Activated T-helper 9 cell treated with anti-CD3 and anti-CD28 coated beads, Interleukin-2, amount 50 U/mL, for 16 hours (primary cell): ENCODE measurements at places on chromosomes 4 and X.

DNA sequence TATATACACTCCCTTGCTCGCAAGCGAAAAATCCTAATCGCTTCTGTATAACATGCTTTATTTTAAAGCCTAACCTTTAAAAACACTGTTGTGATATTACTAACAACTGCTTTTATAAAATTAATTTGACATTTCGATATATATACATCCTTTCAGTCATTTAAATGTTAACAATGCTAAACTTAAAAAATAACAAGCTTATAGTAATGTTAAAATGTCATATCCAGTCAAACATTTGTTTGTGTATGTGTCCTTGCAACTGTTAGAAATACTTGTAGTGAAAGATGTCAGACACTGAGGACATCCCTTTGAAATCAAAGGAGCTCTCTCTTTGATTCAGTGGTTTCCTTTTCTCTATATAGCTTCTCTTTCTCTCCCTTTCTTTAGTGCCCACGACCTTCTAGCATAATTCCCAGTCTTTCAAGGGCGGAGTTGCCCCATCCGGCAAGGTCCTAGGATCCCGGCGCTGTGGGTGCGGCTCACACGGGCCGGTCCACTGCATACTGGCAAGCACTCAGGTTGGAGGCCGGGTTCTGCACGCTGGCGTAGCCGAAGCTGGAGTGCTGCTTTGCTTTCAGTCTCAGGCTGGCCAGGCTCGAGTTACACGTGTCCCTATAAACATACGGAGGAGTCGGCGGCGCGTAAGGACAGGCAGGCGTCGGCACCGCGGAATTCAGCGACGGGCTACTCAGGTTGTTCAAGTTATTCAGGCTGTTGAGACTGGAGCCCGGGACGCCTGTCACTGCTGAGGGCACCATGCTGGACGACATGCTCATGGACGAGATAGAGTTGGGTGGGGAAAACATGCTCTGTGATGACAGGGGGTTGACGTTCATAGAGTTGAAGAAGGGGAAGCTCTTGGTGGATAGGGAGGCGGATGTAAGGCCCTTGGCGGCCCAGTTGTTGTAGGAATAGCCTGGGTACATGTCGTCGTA is 5.0 kb downstream of the PITX2 start:
- no peak for DNase-seq

DNA sequence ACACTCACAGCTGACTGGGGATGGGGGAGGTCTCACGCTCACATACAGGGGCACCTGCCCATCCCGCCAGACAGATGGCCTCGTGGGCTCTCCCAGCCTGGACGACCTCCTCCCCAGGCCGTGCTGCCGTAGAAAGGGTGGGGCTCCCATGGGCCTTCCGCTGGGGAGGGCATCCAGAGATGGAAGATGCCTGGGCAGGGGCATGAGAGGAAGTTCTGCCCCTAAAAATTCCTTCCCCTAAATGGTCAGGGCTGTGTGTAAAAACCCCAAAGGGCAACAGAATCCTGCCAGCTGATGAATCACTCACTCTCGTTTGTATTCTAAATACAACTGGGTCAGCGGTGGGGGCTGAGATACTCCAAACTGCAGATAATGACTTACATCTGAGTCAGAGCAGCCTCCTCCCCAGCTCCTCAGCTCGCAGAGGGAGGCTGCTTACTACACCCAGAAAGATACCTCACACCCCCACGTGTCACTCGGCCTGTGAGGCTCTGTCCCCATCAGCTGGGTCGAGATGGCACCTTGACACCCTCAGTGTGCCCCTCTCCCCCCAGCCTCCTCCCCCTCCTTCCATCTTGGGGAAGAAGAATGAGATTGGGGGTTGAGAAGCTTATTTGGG is 10.1 kb downstream of the WDR1 start:
- DNase-seq, result peak; percentile 71

GRCh38 chr4:100581337-100581736 is 63.5 kb upstream of the EMCN start:
- no peak for DNase-seq

DNA sequence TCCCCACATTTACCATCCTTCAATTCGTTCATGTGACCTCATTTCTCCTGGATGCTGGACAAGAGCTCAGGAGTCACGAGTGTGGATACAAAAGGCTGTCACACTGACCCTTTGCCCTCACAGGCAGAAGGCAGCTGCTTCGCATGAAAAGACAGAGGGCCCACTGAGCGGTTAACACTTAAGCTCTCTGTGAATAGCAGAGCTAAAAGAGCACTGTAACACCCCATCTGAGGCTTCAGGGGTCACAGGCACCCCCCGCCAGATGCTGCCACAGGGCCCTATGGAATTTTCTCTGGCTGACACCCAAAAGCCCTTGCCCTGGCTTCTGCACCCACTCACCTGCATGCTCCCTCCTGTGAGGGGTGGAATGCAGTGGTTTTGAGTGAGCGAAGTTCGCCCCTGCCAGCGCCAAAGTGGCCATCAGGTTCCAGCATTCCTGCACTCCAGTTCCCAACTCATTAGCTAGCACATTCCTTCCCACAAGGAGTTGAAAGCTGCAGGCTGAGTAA is 360.9 kb downstream of the PPP3CA start:
- DNase-seq, result no peak

- DNase-seq, result no peak
Observed at GRCh38 chrX:30851449-30851848, 37.6 kb downstream of the TAB3 start.

GRCh38 chr4:102344520-102344953 is 745 bp downstream of the SLC39A8 start:
- peak; percentile 62 for DNase-seq

- DNase-seq, result no peak
Observed at GRCh38 chr4:141899103-141899502, 262.7 kb downstream of the IL15 start.

GRCh38 chr4:52822583-52822971 is 39.5 kb upstream of the RASL11B start:
- DNase-seq, result no peak

GRCh38 chr4:66372706-66373105 is 702.4 kb upstream of the EPHA5 start:
- no peak for DNase-seq

GRCh38 chrX:116607776-116608175 is 145.0 kb upstream of the CT83 start:
- no peak for DNase-seq

- no peak for DNase-seq
Observed at GRCh38 chr4:125432078-125432477, 117.3 kb downstream of the FAT4 start.

GRCh38 chr4:24768006-24768405 is 27.4 kb upstream of the SOD3 start:
- no peak for DNase-seq

DNA sequence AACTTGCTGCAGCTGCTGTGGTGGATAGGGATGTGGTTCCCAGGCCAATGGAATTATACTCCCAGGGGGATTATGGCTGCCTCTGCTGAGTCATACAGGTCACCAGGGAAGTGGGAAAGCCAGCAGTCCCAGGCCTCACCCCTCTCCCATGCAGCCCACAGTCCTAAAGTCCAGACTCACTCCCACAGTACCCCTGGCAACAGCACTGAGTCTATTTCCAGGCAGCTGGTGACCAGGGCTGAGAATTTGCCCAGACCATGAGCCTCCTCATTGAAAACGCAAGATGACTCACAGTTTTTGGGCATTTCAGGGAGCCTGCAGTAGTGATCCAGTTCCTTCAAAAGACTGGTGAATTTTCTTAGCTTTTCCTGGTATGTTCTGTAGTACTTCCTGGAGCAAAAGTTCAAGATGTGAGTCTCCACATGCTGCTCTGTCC is 137.6 kb downstream of the NPNT start:
- no peak for DNase-seq

GRCh38 chrX:68832516-68833447 is 4.0 kb downstream of the EFNB1 start:
- no peak for DNase-seq

DNA sequence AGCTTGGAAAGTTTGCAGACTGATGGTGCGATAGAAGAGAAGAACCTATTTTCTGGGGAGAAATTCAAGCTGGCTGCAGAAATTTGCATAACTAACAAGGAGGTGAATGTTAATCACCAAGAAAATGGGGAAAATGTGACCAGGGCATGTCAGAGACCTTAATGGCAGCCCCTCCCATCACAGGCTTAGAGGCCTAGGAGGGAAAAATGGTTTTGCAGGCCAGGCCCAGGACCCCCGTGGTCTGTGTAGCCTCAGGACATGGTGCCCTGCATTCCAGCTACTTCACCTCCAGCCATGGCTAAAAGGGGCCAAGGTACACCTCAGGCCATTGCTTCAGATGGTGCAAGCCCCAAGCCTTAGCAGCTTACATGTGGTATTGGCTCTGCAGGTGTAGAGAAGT is 207.1 kb upstream of the CXorf66 start:
- no peak for DNase-seq

DNA sequence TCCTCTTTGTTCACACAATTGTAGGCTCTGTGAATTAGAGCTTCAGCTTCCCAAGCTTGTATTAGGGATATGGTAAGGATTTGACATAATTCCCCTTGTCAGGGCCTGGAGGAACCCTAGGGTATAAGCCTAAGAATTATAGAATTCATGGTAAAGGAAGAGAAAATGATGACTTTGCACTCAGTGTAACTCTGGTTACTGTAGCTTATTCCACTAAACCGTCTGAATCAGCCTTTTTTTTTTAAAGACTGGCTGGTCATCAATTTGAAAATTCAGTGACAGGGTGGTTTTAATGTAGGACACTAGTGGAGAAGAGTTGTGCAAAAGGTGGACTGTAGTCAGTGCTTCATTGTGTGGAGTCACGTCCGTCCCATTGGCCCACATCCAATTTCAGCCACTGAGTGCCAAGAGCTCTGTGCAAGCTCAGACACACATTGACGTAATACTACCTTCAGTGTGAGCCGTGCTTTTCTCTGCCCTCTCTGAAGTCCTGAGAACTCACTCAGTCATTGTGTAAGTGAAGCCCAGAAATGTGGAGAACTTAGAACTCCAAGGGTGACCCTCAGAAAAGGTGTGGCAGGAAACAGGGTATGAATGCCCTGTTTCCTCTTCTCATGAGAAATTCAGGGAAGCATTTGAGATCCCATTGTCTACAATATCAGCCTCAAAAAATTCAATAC is 449.8 kb downstream of the C4orf33 start:
- DNase-seq, result no peak

- no peak for DNase-seq
Observed at GRCh38 chr4:22268350-22269025, 247.4 kb downstream of the ADGRA3 start.

GRCh38 chr4:174474457-174475075 is 47.7 kb downstream of the HPGD start:
- no peak for DNase-seq

DNA sequence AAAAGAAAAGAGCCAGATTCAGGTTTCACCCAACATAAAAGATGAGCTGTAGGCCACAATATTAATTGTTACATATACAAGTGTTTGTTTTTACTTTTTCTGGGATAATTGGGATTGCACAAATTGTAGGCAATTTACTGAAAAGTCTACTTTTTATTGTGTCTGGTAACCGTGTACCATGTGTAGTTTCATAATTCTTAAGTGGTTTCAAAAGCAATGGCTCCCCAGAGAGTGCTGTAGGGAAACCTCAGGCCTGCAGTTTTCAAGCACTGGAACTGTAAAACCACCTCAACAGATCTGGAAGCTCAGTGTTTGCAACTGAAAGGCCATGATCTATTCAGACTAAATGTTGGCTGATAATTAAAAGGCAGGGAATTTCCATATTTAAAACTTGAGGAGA is 53.9 kb upstream of the MMAA start:
- DNase-seq, result no peak

DNA sequence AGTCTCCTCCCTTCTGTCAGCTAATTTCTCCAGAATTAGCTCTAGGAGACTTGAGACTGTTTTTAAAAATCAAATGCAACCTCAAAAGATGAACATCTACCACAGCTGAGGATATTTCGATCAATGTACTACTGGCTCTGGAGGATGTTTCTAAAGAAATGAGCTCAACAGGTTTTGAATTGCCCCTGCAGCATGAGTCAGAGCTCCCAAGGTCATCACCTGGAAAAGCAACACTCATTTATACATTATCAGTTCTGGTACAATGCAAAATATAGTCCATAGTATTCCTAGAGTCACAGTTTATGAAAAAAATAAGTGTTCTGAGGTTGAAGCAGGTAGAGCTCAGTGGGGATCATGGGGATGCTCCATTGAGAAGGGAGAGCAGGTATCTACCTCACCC is 50.8 kb upstream of the MCF2 start:
- no peak for DNase-seq

DNA sequence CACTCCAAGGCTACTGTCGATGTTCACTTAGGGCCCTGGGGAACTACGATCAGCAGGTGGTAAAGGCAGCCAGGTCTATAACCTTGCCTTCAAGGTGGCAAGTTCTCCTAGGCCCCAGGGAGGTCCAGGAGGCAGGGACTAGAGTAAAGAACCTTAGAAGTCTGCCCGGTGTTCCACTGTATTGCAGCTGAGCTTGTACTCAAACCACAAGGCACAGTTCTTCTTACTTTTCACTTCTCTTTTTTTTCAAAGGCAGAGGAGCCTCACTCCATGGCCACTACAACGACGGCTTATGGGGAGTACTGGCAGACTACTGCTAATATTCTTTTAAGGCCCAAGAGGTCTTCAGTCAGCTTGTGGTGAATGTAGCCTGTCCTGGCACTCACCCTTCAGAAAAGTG is 78.8 kb upstream of the GPR174 start:
- DNase-seq, result no peak

GRCh38 chr4:185323606-185324005 is 72.1 kb downstream of the LRP2BP start:
- no peak for DNase-seq

GRCh38 chrX:38341442-38341841 is 11.0 kb upstream of the OTC start:
- no peak for DNase-seq

GRCh38 chrX:38095971-38096529 is 89.7 kb downstream of the SYTL5 start:
- no peak for DNase-seq

DNA sequence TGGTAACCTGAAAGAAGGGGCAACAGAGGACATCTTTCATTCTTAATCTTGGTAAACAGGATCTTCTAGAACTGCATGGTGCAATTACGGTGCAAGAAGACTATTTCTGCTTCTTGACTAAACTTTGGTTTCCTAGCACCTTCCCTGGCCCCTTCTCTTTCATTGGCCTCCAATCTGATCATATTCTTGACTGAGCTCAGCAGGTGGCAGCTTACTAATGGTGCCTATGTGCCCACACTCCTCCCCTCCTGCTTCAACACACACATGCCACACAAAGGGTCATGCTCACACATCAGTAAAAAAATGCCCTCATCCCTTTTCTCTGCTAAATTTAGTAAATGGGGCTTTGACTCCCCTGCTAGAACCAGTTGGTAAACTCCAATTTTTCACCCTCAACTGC is 400.5 kb upstream of the MAOA start:
- DNase-seq, result no peak

- DNase-seq, result no peak
Observed at GRCh38 chr4:70997036-70997435, 3.6 kb downstream of the DCK start.

GRCh38 chr4:182093935-182094334 is 149.3 kb upstream of the TENM3 start:
- no peak for DNase-seq

DNA sequence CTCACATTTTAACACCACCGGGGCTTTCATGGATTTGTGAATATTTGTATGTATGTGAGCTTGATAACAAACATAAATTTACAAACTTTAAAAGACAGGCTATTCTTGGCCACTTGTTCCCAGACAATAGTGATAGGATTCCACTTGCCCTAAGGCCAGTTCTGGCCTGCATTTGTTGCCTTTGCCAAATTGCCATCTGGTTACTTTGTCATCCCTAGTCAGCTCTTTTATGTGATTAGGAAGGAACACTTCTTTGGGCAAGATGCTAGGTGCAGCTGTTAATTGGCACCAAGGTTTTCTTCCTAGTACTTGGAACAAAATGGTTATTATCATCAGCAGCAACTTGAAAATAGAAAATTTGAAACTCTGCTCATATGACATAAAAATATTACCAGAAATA is 63.3 kb downstream of the CCSER1 start:
- DNase-seq, result no peak
